ENCODE measurements at places on chromosomes 6 and 20.

- DNase-seq: no peak
Observed at GRCh38 chr20:58709013-58709702, 16.6 kb downstream of the NPEPL1 start.

DNA sequence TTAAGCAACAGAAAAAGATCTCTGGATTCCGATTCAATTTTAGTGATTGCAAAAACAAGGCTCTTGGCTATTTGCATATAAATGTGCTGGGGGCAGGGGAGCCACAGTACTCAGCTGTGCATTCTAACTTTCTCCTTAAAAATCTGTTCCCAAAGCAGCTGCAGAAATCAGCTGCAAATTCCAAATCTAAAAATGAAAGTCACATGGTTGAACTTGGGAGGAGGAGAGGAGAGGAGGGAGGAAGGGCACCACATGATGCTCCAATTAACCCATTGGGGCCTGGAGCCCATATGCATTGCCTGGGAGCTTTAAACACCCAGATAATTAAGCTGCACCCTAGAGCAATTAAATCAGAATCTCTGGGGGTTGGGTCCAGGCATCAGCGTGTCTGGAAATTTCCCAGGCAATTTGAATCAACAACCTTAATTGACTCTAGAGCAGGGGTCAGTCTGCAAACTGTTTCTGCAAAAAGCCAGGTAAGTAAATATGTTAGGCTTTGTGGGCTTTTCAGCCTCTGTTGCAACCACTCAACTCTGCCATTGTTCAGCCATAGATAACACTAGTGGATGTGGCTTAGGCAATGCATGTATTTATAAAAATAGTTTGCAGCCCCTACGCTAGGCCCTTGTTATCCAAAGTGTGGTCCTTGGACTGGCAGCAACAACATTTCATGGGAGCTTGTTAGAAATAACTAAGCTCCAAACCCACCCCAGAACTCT, 508.1 kb downstream of the KIF16B start:
- DNase-seq: no peak

GRCh38 chr6:85449818-85450759, at the start of gene NT5E:
NT5E (plus strand) TSS chr6:85450083; CDS start chr6:85450140, 57 bp downstream.
- no peak for DNase-seq

DNA sequence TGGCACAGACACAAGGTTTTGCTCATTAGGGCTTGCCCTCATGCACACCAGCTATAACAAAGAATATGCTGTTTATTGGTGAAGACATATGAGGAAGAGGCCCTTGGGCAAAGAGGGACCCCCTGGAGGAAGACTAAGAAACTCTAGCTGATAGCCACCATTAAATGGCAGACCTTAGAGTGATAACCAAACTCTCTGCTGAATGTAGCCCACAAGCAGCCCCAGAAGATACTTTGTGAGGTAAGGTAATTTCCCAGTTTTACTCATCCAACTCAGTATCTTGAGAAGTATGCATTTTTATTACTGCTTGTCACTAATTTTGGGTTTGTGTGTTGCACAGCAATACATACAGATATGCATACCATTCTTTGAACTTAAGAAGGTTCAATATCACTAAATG, 563.3 kb downstream of the DOK5 start:
- no peak for DNase-seq

DNA sequence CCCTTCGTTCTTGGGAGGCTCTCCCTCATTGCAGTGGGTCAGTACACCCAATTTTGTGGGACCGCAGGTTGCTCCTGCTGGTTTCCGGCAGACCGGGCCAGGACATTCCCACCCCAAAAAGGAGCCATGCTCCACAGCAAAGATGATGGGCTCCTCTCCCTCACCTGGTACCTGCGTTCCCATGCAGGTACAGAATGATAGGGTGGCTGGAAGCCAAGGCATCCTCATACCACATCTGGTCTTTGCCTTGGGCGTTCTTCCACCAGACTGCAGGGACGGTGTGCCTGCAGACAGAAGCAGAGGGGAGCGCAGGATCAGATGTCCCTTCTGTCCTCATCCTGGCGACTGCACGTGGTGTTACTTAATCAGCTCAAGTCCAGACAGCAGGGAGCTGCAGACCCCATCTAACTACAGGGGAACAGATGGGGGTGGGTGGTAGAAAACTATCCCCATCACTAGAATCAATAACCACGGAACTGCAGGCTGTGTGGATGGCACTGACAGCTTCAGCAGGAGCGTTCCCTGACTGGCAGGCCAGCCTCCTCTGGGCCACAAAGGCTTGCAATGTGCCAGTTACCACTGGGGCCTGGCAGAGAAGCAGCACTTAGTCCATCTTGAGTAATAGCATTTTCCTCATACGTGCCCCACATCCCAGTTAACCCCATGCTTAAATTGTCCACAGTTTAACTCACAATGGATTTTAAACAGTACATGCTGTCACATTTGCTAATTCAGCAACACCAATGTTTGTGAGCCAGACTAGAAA, 70.4 kb downstream of the ABHD12 start:
- DNase-seq: no peak

GRCh38 chr6:129695373-129696027, 14.5 kb downstream of the ARHGAP18 start:
- DNase-seq: no peak

- DNase-seq: no peak
Observed at GRCh38 chr20:33796907-33797544, 14.1 kb upstream of the CHMP4B start.

GRCh38 chr20:1788044-1788443, 107.2 kb upstream of the SIRPA start:
- no peak for DNase-seq

DNA sequence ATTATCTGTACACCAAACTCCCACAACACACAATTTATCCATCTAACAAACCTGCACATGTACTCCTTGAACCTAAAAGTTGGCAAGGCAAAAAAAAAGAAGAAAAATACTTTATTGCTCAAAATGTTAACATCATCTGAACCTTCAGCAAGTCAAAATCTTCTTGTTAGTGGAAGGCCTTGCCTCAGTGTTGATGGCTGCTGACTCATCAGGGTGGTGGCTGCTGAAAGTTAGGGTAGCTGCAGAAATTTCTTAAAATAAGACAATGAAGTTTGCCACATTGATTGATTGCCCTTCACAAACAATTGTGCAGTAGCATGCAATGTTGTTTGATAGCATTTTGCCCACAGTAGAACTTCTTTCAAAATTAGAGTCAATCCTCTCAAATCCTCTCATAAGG, 2.7 kb upstream of the WFDC11 start:
- no peak for DNase-seq

GRCh38 chr20:51495291-51495690, 47.2 kb downstream of the NFATC2 start:
- no peak for DNase-seq

All from astrocyte of the cerebellum (primary cell).